ENCODE measurements at places on chromosomes 7 and 10. TPM values are rescaled to one million over a fixed set of nuclear protein-coding genes. Genes with fewer than 3 reads are reported as not detected.
A peak's percentile ranks its signal among the peaks of the same experiment; 100 is the strongest.

LRRC17 gene
- total RNA-seq: 2.1 TPM

CALML3 gene
- not detected for total RNA-seq

MEIG1 gene
- total RNA-seq: 0.72 TPM

SEMA4G gene
- 8.5 TPM for total RNA-seq

GRM8 gene
- total RNA-seq: 1.2 TPM

ELMO1 gene
- total RNA-seq: 7.8 TPM

DNA sequence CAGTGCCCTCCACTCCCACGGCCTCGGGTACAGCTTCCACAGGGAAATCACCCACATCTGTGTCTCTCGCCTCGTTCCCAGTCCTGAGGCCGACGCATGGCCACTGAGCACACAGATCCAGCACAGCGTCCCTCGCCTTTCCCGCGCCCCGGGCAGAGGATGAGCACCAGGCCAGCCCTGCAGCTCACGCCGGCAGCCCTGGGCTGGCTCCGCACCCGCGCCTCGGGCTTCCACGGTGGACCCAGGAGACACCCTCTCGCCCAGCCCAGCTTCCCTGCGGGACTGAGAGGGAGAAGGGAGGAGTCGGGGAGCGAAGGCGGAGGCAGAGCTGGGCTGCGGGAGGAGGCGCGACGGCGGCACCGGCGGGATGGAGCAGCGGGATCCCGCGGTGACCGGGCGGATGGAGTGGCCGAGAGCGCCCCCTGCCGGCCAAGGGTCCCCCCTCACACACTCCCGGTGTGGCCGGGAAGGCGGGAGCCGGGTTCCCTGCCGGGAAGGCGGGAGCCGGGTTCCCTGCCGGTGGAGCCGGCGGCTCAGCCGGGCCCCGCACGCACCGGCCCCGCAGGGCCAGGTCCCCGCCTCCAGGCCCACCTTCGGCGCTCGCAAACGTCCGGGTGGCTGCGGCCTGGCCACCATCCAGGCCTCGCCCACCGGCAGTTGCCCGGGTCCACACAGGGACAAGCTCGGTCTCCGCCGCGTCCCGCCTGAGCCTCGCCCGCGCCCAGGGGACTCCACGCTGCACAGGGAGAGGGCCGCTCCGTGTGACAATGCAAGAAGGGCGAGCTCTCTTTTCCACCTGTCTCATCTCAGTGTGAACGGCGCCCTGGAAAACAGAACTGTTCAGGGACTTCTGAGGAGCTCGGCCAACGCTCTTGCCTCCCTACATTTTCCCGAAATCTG is 110.3 kb upstream of the LANCL2 start:
- DNase-seq: peak; percentile 84

DNA sequence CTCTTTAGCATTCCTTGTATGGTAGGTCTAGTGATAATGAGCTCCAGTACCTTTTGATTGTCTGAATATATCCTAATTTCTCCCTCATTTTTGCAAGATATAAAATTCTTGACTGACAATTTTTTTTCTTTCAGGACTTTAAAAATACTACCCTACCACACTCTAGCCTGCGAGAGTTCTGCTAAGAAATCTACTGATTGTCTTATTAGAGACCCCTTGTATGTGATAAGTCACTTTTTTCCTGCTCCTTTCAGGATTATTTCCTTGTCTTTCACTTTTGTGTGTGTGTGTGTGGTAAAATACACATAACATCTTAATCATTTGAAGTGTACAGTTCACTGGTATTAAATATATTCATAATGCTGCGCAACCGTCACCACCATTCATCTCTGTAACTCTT is 68.7 kb upstream of the PPP1R9A start:
- DNase-seq: no peak

DNA sequence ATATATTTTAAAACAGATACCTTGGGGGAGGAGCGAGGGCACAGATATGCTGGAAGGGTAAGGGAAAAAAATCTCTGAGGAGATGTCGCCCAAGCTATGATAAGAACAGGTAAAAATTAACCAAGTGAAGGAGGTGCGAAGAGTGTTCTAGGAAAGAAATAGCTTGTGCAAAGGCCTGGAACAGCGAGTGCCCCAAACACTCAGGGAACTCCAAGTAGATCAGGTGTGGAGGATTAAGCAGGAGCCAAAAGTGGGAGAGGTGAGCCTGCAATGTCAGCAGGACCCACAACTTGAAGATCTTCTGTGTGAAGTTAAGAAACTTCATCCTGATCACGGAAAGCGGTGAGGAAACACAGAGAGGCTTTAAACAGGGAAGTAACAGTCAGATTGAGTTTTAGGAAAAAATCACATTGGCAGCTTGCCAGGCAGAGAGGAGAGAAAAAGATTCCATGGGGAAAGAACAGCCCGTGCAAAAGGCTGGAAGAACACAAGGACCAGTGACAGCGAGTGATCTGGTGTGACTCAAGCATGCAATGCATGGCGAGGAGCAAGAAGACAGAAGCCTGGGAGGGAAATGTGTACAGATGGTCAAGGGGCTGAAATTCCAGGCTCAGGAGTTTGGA is 30.7 kb downstream of the FGF8 start:
- no peak for DNase-seq

- DNase-seq: no peak
These were observed 19.8 kb downstream of the CCNY start for GRCh38 chr10:35355971-35356724.

DNA sequence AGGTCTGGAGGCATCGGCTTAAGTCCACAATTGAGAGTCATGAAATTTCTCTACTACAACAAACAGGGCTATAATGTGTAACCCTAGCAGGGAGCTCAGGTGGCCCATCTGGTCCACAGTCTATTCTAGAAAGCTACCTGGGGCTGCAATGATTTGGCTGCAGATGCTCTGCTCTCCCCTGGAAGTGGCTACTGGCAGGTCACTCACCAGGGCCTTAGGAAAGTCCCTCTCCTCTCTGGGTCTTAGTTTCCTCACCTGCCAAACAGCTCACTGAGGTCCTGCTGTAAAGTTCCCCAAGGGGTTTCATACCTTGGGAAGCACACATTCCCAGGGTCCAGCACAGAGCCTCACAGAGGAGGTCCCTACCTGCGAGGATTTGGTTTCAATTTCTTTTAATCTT is 2.5 kb downstream of the IGFBP3 start:
- DNase-seq: no peak

- DNase-seq: no peak
These were observed 37.0 kb upstream of the CHST15 start for GRCh38 chr10:124130198-124130900.

GRCh38 chr7:107123392-107123791 is 45.4 kb upstream of the HBP1 start:
- DNase-seq: no peak

DNA sequence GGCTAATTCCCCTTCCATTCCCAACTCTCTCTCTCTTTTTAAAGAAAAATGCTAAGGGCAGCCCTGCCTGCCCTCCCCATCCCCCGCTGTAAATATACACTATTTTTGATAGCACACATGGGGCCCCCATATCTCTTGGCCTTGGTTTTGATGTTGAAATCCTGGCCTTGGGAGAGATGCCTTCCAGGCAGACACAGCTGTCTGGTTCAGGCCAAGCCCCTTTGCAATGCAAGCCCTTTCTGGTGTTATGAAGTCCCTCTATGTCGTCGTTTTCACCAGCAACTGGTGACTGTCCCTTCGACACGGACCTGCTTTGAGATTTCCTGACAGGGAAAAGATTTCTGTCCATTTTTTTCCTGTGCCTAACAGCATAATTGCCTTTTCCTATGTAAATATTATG is 3.0 kb downstream of the ADRA2A start:
- no peak for DNase-seq

GRCh38 chr10:33950206-33950605 is 615.7 kb upstream of the NRP1 start:
- no peak for DNase-seq

- DNase-seq: no peak
These were observed 1050.7 kb downstream of the SORCS3 start for GRCh38 chr10:105691811-105692210.

- no peak for DNase-seq
These were observed 77.1 kb downstream of the GSAP start for GRCh38 chr7:77338883-77339629.

DNA sequence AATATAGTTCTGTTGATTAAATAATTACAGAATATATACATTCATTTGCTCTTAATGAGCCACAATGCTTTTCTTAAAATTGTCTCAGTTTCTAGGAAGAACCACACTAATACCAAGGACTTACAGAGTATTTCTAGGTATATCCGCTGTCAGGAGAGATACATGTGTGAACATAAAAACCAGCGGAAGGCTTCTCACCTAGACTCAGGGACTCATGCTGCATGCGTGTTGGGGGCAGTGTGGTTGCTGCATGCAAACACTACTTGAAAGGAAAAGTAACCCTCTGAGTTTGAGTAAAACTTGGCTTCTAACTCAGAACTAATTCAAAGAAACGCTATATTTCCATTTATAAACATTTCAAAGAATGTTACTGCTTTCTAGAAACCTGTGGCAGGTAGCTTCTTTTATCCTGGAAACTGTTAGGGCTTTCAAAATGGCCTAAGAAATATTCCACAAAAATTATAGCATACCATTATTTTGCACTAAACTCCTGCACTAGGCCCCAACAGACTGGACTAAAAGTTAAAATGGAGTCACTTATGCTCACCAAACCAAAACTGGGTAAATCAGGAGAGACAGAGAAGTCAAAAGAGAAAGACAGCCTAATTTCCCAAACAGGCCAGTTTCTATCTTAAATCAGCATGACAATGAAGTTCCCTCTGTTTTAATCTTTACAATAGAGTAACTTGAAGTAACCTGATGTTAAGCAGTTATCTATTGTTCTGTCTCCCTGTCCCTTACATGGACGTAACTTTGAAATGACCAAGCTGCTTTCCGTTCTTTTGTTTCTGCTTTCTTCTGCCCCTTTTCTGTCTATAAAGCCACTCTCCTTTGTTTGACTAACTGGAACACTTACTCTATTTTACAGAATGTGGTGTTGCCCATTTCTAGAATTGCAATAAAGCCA is 95.2 kb upstream of the FAM133B start:
- DNase-seq: no peak

- no peak for DNase-seq
These were observed 33.6 kb upstream of the RAPGEF5 start for GRCh38 chr7:22390516-22390915.

- no peak for DNase-seq
These were observed 6.7 kb downstream of the SKIDA1 start for GRCh38 chr10:21518641-21519396.

DNA sequence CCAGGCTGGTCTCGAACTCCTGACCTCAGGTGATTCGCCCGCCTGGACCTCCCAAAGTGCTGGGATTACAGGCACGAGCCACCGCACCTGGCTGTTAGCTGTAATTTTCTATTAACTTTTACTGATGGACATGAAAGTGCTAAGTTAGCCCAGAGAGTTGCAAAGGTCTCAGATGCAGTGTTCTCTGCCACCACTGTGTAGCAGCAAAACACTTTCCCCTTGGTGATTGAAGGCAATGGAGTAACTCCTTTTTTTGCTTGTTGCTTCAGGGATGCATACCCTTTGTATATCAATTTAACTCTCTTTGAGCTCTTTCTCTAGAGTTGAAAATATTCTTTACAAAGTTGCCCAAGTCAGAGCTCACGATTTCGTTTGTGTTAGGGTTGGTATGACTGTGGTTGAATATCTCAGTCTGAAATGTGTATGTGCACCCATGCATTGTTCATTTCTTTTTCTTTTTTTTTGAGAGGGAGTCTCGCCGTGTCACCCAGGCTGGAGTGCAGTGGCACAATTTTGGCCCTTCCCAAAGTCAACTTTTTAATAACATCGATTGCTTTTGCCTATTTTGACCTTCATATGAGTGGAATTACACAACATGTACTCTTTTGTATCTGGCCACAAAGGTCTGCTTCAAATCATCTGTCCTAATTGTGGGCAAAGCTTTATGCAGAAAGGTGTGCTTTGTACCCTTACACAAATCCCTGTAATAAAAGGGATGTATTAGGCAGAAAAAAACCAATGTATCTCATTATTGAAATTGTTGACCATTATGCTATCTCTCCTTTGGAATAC is 52.6 kb downstream of the GTF2I start:
- DNase-seq: no peak

DNA sequence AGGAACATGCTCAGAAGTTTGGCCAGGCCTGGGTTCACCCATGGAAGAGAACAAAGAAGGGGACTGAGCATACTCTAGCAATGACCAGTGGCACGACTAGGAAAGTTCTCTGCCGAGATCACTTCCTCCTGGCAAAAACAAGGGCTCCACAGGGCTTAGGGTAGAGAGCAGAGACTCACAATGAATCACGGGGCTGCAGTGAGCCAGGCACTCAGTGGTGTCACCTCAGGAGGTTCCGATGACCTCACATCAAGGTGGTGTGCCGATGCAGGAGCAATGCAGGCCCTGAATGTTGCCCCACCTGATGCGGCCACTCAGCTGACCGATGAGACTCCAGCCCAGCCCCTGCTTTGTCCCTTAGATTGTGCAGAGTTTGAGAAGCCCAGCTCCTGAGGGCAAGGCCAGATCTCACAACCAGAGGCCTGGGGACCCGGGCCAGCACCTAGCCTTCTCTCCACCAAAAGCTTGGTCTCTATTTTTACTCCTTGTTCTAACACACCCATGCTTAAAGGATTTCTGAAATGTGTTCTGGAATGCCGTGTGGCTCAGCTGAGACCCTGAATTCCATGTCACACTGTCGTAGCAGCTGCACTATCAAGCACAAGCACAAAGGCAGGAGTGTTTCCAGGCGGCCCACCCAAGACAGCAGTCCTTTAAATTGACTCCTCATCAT is 60.9 kb downstream of the COBL start:
- DNase-seq: no peak

GRCh38 chr7:37083311-37084096 is 359.2 kb upstream of the AOAH start:
- no peak for DNase-seq

- DNase-seq: no peak
These were observed 9.0 kb downstream of the PTF1A start for GRCh38 chr10:23200997-23201652.

DNA sequence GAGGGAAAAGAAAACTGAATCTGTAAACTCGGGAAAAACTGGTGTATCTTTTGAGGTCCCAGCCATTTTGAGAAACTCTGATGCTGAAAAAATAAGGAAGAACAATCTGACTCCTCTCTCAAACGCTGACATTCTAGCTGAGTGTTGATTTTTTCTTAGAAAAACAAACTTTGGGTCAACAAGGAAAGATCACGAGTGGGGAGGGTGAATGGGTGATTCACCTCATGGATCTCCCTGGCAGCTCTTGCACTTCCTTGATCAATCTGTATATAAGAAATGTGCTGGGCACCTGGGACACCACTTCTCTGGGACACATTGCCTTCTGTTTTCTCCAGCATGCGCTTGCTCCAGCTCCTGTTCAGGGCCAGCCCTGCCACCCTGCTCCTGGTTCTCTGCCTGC is at the start of gene PIP:
Gene PIP, plus strand, starts transcription at position 297 of the 400 bp plus-strand sequence. Its CDS starts 40 bp downstream, at position 337.
- no peak for DNase-seq

- DNase-seq: no peak
These were observed 18.1 kb downstream of the SHH start for GRCh38 chr7:155794196-155794595.

- peak; percentile 48 for DNase-seq
These were observed 4.0 kb upstream of the RBM28 start for GRCh38 chr7:128347647-128348097.

- DNase-seq: no peak
These were observed 4.7 kb upstream of the SHH start for GRCh38 chr7:155816996-155817395.
